ENCODE measurements at places on chromosomes 5 and 9.

GRCh38 chr9:16484744-16485143, 385.7 kb downstream of the BNC2 start:
- H3K27ac ChIP-seq: no peak overlapping the region
- H3K4me3 ChIP-seq: no peak overlapping the region
- no peak for DNase-seq
- no peaks in the 10 kb centered on the region for H3K27me3 ChIP-seq
- H3K36me3 ChIP-seq: no peaks in the 10 kb centered on the region

GRCh38 chr9:93464395-93464794, 11.0 kb upstream of the FAM120AOS start:
- no peak overlapping the region for H3K4me3 ChIP-seq
- H3K36me3 ChIP-seq: no peaks in the 10 kb centered on the region
- DNase-seq: no peak

GRCh38 chr9:32423371-32423770, 38.9 kb downstream of the ACO1 start:
- no peaks in the 10 kb centered on the region for H3K27me3 ChIP-seq
- no peak overlapping the region for H3K27ac ChIP-seq
- no peak for DNase-seq
- H3K36me3 ChIP-seq: no peaks in the 10 kb centered on the region

- DNase-seq: no peak
- no peaks in the 10 kb centered on the region for H3K27me3 ChIP-seq
- peaks cover 7% of the 10 kb centered on the region for H3K4me1 ChIP-seq
- no peak overlapping the region for H3K4me3 ChIP-seq
- H3K27ac ChIP-seq: no peak overlapping the region
Observed at GRCh38 chr9:83405759-83406158, 132.4 kb downstream of the FRMD3 start.

Measured in neural progenitor cell (in vitro differentiated cells).